ENCODE measurements at places on chromosomes 13 and 19. TPM values are rescaled to one million over a fixed set of nuclear protein-coding genes. Genes with fewer than 3 reads are reported as not detected.

RASAL3 gene
- 0.70 TPM for total RNA-seq

PRR36 gene
- 0.26 TPM for total RNA-seq

TLE6 gene
- not detected for total RNA-seq

N4BP2L1 gene
- total RNA-seq = 71.5 TPM

DNA sequence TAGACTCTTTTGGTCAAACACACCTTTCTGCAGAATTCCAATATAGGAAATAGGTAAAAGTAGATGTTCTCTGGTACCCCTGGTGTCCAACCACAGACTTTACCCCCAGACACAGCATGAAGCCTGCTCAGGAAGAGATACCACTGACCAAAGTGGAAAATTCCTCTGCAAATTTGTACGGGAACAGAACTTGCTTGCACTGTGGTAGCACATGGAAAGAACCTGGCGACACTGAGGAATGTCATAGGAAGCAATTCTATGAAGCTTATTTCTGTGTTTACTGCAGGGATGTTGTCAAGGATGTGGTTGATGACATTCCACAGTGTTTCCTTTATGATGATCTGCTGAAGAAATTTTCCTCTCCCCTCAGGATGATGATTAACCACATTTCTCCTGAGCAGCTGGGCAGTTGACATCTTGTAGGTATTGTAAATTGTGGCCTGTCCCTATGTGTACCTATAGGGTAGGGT, 48.9 kb upstream of the TNFSF11 start:
- DNase-seq = no peak

DNA sequence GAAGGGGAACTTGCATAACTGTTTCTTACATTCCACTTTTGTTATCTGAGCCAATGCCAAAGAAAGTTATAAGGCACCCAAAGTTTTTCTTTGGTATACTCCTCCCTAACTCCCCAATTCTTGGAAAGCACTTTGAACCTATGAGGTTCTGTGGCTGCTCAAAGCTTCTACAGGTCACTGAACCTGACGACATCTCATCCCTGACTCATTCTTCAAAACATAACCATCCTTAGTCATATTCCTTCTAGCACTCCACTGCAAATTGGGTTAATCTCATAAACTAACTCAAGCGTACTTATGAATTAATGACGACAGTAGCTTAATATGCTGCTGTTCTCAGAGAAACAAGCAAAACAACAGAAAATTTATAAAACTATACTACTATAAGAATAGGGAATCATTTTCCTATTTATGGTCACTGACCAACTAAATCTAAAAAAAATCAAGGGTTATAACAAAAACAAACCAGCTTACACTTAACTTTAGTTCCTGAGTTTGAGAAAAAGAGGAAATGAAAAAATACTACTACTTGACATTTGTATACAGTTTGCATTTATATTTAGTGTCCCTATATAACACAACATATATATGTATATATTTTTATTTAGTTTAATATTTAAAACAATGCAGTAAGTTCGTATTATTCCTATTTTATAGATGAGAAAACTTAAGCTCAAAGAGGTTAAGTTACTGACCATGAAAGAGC, 69.1 kb downstream of the CAB39L start:
- no peak for DNase-seq

DNA sequence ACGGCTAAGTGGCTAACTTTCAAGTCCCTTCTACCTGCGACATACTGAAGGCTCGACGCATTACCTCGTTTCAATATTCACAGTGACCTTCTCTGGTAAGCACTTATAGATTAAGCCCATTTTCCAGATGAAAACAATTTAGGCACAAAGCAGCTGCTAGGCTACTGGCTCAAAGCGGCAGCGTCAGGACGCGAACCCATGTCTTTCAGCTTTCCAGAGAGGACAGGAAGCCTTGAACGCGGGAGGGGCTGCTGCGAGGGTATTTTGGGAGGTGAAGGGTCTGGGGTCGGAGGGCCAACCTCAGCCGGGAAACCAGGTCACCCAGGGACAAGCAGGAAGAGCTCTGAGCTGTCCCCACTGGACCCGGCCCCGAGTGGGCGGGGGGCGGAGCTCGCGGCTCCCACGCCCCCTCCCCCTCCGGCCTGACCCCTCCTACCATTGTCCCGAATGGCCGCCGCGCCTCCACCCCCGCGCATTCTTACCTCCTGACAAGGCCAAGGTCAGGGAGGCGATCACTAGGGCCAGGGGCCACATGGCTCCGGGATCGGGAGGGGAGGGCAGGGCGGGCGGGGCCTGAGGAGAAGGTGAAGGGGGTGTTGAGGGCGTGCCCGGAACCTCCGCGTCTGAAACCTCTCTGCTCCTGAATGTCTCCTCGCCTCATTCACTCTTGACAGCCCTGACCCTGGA, at the start of gene KLK13:
TSS of gene KLK13 (minus strand) at position 559 of the 687 bp plus-strand sequence. CDS start at position 534, 25 bp downstream.
- DNase-seq = no peak

DNA sequence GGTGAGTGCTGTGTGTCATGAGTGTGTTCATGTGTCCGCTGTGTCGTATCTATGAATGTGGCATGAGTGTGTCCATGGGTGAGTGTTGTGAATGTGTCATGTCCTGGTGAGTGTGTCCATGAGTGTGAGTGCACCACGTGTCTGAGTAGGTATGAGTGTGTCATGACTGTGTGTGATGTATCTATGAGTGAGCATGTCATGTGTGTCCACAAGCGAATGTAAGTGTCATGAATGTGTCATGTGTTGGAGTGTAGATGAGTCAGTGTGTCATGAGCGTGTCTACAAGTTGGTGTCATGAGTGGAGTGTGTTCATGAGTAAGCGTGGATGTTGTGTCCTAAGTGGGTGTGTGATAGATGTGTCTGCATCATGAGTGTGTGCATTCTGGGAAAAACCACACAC, 129.4 kb downstream of the TUBA3C start:
- DNase-seq = no peak

DNA sequence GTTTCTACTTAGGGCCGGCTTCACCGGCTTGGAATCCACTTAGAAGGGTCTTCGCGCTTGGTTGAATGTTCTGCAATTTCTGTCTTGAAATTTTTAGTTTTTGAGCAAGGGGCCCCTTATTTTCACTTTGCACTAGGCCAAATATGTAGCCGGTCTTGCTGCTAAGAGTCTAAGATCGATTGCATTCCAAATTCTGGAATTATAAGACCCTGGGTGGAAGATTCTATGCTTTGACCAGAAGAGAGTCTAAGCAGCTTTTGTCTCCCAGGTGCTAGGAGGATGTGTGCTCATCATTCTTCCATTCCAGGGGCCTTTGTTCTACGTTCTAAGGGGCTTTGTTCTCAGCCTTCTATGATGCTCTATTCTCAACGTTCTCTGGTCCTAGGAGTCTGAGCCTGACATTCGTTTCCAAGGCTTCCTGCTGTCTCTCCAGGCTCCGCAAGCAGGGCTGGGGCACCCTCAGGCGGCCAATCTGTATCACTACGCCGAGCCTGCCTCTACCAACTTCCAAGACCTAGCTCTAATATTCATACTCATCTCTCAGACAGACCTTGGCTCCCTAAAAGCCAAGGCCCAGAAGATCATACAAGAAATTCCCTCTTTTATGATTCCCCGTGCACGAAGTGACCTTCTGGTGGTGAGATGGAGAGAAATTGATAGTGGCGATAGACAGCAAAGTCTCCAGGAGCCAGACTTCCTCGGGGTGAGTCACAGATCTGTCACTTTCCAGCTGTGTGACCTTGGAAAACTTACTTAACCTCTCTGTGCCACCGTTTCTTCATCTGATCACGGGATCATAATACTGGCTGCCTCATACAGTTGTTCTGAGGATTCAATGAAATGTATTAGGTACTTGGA, 982 bp upstream of the DACT3 start:
- peak; percentile 89 for DNase-seq

DNA sequence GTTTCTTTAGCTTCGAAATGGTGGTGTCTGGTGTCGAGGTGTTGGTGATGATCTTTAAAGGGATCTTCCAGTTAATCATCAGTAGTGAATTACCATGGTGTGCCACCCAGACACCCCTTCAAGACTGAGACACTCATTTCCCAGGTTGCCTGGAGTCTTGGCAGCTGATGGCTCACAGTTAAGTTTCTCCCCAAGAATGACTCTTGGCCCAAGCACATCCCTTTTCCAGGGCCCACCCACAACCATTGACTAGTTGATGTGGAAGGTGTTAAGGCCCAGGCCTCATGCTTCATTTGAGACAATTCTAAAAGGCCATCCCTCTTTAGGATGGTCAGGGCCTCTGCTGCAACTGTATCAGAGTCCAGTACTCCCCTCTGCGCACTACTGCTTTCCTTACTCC, 145.5 kb downstream of the FOXO1 start:
- DNase-seq = no peak

GRCh38 chr19:42553292-42554045, 25.2 kb upstream of the CEACAM1 start:
- peak; percentile 63 for DNase-seq

DNA sequence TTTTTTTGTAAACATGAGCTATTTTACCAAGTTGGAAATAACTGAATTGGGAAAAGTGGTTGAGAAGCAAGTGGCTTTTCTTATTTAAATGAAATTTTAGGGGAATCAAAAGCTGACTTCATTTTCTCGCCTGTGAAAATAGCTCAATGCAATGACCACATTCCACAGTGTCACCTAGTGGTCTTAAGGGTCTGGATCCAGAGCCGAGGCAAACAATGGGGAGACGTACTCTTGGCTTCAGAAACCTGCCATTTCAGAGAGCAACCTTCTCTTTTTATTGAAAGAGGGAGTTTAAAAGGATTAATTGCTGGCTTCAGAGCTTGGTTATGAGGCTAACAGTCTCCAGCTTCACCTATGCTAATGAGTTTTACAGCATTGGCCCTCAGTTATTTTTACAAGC, 39.7 kb upstream of the RXFP2 start:
- no peak for DNase-seq
